ENCODE measurements at places on chromosomes 3 and 15.

GRCh38 chr3:21229426-21230135 lies 521.4 kb downstream of the ZNF385D start:
- no peak for DNase-seq

GRCh38 chr15:89179966-89180875 lies 41.2 kb downstream of the RLBP1 start:
- DNase-seq: peak; percentile 51

- DNase-seq: no peak
These were observed 48.7 kb downstream of the ETV5 start for GRCh38 chr3:186060222-186060621.

DNA sequence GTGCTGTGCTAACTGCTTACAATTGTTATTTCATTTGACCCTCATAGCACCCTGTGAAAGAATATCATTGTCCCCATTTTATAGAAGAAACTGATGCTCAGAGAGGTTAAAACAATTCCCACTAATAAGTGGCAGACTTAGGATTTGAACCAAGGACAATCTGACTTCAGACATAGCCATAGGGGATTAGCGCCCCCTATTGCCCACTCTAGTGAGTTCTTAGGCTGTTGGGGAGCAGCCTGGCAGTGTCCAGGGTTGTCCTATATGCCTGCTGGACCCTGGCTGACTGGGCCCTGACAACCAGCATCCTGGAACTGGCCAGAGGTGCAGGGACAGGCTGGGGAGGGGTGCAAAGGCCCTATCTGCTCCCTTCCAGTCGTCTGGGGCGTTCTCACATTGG lies 15.4 kb downstream of the DPH3 start:
- DNase-seq: no peak

GRCh38 chr15:71588746-71589145 lies 221.6 kb upstream of the NR2E3 start:
- no peak for DNase-seq

DNA sequence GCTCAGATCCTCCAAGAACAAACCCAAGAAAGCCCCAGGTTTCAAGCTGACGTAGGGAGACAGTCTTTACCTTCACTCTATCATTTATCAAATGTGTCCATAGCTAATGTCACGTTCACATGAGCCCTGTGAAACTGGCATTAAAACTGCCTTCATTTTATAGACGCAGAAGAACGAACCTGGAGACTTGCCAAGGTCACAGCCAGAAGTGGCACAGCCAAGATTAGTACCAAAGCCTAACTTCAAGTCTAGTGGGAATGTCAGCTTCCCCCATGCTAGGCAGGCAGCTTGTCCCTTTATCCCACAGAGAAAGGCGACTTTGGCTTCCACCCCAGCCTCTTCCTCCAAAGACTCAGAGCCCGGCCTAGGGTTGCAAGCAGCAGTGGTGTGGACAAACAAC lies 517.2 kb downstream of the SHQ1 start:
- DNase-seq: no peak

DNA sequence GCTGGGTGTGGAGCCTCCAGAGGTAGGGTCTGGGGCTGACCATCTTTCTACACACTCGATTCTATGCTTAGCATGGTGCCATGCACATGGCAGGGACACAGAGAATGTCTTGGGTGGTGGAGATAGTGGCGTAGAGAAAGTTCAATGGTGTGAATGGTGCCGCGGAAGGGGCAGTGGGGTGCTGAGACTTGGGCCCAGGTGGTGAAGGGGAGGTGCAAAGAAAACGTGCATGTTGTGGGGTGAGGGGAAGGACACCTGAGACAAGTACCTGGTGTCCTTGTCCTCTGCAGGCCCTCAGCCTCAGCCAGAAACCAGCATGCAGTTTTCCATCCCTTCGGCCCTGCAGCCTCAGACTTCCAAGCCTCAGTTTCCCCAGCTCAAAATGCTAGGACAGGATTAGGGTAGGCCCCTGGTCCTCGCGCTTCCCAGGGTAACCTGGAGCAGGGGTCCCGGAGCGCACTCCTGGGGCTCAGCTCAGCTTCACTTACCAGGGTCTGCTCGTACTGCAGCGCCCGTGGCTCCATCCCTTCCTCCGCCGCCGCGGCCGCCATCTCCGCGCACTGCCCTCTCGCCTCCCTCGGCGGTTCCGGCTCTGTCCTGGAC lies 375 bp downstream of the CLCN2 start:
- no peak for DNase-seq

GRCh38 chr15:61025308-61025707 lies 203.8 kb downstream of the RORA start:
- no peak for DNase-seq

- no peak for DNase-seq
These were observed 516.0 kb downstream of the OTOL1 start for GRCh38 chr3:162012633-162013032.

- no peak for DNase-seq
These were observed 1044.2 kb downstream of the AGBL1 start for GRCh38 chr15:87123676-87124382.

Data from stimulated activated CD8-positive, alpha-beta memory T cell treated with anti-CD3 and anti-CD28 coated beads, Interleukin-2, amount 100 ng/mL, for 48 hours (primary cell).